Stimulated activated CD4-positive, alpha-beta T cell treated with anti-CD3 and anti-CD28 coated beads, Interleukin-2, amount 100 ng/mL, for 24 hours (primary cell): ENCODE measurements at places on chromosomes 5 and 9.

GRCh38 chr9:122978601-122979000 lies 37.8 kb downstream of the RABGAP1 start:
- DNase-seq: no peak

DNA sequence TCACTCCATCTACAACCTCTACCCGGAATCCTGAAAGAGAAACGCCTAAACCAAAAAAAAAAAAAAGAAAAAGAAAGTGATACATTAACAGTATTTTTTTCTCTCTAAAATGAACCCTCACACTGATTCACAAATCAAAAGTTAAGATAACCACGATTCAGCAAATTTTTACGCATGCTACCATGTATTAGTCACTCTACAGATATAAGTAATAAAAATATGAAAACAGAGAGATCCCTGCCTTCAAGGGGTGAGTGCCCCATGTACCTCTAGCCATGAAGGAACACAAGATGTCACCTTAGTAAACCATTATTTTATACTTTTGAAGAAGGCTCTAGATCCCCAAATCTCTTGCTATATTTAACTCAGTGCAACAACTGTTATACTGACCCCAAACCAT lies 33.4 kb downstream of the CEMIP2 start:
- no peak for DNase-seq

- DNase-seq: no peak
Measured at GRCh38 chr9:35958104-35958837, at the start of gene OR2S2. Gene OR2S2 (minus strand): TSS chr9:35958154. CDS start chr9:35958098, 56 bp downstream.

GRCh38 chr5:135133698-135134515 lies 99.9 kb upstream of the PITX1 start:
- no peak for DNase-seq

DNA sequence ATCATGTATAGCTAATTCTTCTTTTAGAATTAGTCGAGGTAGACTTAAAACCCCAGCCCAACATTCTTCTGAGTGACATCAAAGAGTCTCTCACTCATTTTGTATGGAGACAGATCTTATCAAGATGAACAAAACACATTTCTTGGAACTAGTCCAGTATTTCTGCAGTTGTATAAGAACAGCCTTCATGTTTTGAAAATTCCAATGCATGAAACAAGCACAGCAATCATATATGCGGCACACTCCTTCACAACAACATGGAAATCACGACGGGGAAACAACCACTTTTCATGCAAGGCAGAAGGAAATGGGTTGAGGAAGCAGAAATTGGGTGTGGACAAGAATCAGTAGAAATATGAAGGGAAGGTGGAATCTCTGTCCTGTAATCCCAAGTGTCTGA lies 113.8 kb downstream of the PLK2 start:
- no peak for DNase-seq

DNA sequence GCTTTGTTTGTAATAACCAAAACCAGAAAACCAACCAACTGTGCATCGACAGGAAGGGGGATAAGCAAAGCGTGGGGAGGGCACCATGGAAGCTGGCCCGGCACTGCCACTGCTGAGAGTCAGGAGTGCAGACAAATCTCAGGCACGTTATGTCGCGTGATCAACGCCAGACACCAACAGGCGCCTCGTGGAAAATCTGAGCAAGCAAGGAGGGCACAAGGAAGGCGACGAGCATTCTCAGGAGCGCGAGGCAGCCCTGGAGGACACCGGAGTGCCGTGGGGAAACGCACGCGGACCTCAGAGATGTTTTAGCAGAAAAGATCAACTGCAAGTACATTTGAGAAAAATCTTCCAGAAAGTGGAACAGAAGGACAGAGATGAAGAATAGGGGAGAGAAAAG lies 15.1 kb upstream of the NSMF start:
- no peak for DNase-seq

DNA sequence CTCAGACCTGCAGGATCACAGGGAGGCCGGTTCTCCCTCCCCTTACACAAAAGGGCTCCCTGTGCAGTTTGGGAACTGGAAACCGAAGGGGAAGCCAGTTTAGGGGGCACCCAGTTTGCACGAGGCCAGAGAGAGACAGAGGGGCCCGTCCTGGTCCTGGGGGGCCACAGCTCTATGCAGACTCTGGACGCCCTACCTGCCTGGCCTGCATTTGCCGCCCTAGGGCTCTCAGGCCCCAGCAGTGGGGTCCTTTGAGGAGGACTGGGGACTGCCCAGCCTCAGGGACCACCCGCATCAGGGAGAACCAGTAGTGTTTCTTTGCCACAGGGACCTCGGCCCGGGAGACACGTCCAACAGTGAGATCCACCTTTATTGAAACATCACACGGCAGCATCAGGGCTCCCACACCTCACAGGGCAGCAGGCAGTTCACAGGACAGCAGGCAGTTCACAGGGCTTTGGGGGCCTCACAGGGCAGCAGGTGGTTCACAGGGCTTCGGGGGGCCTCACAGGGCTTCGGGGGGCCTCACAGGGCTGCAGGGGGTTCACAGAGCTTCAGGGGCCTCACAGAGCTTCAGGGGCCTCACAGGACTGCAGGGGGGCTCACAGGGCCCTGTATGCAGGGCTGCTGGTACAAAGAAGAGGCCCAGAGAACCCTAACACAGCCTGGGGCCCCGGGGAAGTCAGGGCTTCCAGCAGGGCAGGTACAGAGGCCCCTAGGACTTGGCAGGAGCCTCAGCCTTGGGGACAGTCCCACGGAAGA lies 648 bp upstream of the NSMF start:
- no peak for DNase-seq

- no peak for DNase-seq
Measured at GRCh38 chr5:153676406-153676805, 185.9 kb downstream of the GRIA1 start.

- no peak for DNase-seq
Measured at GRCh38 chr9:80143899-80144298, 572.1 kb downstream of the TLE4 start.

DNA sequence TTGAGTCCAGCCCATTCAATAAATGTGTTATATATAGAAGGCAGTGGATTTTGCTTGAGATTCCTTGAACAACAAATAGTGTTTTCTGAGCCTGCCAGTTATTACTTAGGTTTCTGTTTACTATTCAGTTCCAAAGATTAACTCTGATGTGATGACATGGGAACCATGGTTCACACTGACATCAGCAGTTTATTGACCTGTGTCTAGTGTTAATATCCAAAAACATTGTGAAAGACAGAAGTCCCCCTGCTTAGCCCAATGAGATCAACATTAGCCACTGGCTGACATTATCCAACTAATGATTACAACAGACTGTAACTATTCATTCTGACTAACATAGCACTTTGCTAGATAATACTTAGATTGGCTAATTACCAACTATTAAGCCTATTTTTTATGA lies 14.9 kb downstream of the APBA1 start:
- DNase-seq: no peak

DNA sequence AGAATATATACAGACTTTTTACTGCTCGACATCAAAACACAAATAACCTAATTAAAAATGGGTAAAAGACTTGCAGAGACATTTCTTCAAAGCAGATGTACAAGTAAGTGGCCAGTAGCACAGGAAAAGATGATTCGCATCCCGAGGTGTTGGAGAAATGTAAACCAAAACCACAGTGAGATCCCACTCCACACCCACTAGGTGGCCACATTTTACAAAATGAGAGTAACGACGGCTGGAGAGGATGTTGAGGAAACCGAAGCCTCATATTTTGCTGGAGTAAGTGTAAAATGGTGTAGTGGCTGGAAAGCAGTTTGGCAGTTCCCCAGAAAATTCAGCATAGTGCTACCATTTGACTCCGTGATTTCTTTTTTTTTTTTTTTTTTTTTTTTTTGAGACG lies 21.3 kb upstream of the GBGT1 start:
- peak; percentile 33 for DNase-seq

GRCh38 chr9:93223260-93224180 lies 39.6 kb downstream of the WNK2 start:
- no peak for DNase-seq

DNA sequence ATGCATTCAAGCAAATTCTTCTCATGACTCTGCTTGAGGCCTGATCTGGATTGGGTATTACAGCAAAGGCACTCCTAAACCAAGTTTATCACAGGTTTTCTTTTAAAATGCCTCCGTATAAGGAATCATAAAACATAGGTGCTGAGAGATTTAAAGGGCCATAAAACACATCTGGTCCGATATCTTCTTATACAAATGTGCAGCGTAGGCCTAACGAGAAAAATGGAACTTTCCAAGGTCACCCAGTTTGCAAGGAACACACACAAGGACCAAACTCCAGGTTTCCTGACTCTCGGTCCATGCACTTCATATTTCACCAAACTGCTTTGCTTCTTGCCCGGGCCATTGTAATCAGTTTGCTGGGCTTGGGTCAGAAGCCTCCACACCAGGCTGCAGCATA lies 22.1 kb downstream of the SH3RF2 start:
- DNase-seq: no peak

- DNase-seq: no peak
Measured at GRCh38 chr9:108639091-108639490, 216.7 kb downstream of the ACTL7B start.

GRCh38 chr5:82031220-82032119 lies 59.6 kb downstream of the ATG10 start:
- no peak for DNase-seq

GRCh38 chr5:149438711-149439132 lies 59.6 kb upstream of the IL17B start:
- DNase-seq: no peak

DNA sequence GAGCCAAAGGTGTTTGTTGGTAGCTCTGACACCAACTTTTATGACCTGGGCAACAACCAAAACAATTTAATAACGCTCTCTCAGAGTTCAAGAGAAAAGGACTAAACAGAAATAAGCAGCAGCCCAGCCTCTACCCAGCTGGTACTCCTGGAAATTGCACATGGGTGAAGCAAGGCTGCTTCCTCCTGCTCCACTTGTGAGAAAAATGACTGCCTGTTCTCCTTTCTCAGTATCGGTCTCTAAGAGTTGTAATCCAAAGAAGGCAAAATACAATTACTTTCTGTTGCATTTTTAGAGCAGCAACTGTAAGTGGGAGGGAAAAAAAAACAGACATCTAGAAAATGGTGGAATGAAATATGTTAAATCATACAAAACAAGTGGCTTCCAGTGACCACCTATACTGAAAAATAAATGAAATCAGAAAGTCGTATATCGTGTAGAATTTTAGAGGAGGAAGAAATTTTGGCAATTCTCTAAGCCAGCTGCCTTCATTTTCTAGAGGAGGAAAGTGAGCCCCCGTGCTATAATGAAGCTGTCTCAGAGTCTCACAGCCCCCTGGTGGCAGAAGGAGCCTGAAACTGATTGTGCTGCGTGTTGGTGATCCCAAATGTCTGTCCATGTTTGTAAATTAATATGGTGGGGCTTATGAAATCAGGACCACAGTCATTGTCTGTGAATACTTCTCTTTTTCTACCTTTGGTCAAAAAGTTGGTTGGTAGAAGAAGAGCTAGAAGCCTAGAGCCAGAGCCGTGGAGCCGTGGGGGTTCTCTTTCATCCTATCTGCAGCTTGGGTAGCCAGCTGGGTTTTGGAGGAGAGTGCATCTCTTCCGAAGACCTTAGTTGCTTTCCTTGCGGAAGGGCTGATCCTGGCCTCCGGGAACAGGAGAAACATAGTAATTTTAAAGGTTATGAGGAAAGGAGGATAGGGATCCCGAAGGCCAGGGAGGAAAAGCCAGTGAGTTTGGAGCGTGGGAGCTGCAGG lies 139.9 kb downstream of the PIP5K1B start:
- no peak for DNase-seq

DNA sequence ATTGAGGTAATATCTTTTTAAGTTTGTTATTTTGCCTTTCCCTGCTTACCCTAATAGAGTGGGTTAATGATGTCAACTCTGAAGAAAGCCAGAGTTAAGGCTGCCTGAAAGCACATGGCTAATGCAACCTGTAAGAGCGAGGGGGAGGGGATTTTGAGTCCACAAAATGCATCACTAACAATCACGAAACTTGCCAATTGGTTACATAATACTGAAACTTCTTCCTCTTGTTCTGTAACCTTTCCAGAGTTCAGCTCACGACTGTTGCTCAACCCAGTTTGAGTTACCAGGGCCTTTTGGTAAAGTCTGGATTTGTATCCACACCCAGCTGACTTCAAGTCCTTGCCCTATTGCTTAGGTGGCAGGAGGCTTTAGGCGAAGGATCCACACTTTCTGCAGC lies 308.8 kb downstream of the EFNA5 start:
- DNase-seq: no peak

GRCh38 chr9:21993893-21994555 lies at the start of gene CDKN2A:
Gene CDKN2A (minus strand): TSS chr9:21994392.
- peak; percentile 42 for DNase-seq

DNA sequence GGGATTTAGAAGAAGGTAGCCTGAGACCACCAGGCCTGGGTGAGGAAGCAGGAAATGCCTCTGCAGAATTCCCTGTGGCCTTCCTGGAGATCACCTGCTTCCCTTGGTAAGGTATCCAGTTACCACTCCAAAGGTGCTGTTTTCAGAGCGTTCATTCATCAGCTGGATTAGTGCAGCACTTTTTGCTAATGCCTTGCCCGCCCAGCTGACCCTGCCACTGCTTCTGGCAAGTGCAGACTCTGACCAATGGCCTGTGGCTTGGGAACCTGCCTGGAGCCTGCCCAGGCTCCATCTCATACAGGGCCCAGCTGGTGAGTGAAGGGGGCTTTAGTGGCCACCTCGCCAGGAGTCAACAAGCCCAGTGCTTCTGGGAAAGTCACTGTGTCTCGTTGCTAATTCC lies 48.6 kb downstream of the FOXI1 start:
- no peak for DNase-seq

GRCh38 chr5:310516-310915 lies 11.0 kb upstream of the AHRR start:
- no peak for DNase-seq

DNA sequence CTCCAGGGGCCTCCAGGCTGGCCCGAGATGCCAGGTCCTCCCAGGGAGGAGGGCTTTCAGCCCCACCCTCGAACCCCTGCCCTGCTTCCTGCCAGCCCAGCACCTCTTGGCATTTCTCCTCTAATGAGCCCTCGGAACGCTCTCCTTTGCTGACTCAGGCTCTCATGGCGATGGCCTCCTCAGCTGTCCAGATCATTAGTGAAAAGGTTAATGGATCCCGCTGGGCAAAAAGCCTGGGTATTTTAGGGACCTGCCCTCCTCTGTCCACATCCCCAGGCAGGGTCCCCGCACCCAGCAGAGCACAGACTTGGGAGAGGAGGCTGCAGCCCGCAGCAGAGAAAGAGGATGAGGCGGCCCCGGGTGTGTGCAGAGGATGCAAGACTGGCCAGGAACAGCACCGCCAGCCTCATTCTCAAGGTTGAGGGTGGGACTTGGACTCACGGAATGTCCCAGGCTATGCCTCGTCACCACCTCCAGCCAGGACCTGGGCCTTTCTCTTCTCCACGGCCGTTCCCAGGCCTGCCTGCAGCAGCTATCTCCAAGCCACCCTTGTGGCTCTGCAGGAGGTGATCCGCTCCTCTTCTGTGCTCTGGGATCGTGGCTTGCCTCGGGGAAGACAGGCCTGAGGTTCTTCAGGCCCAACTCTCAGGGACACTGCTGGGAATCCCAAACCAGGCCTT lies 23.0 kb upstream of the ADAMTS2 start:
- no peak for DNase-seq

- no peak for DNase-seq
Measured at GRCh38 chr5:84869675-84870074, 485.0 kb upstream of the EDIL3 start.

DNA sequence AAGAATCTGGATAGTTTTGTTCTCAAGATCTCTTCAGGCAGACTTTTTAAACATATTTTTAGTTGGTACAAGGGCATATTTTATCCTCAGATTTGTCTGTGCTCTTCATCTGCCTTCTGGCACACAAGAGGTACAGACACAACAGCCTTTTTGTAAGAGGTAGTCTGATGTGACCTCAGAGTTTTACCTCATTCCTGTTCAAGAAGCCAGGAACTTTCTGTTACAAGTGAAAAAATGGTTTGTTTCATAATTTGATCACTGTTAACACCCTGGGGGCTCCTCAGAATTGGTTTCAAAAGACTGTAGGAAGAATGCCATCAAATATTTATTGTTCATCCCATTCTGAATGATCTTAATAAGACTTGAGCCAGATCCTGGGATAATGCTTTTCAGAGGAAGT lies 136.7 kb downstream of the PRKACG start:
- DNase-seq: no peak
